ENCODE measurements at places on chromosomes 3 and 15.

- no peak for DNase-seq
Observed at GRCh38 chr15:31476236-31476810, 149.7 kb downstream of the KLF13 start.

GRCh38 chr3:73716418-73716817 lies 91.7 kb upstream of the PDZRN3 start:
- no peak for DNase-seq

- no peak for DNase-seq
Observed at GRCh38 chr3:141905129-141905528, 28.7 kb downstream of the ATP1B3 start.

DNA sequence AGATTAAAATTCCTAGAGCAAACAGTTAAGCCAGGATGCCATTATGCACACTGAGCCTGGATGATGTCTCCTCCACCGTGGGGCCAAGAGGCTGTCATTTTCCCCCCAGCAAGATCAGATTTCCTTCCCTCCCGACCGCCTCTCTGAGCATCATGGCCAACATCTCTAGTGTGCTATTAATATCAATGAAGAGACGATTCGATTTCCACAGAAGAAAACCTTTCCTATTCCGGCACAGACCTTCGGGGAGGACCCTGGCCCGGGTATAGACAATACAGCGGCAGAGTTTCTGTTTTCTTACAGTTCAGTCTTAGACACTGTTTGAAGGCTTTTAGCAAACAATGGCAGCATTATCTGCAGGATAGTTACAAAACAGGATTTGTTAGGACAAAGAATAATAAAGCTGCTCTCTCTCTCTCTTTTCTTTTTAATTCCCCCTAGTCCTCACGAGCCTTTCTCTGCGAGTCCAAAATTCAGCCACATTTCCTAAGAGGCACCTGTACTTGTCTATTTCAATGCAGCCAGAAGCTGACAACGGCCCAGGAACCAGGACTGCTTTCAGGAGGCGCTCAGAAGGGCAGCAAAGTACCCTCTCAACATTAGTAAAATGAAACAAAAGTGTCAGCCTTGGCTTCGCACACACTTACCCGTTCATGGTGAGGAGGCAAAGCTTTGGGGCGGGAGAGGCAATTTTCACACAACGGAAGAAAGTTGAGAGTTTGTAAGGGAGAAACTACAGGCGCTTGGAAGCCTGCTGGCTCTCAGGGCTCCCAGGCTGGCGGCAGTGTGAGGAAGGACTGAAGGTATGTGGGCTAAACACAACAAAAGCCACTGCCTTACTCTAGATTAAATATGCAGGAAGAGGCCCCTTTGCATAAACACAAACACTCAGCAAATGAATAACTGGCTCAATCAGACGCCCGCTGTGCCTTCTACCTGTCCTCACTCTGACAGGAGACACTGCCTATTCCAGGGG lies 278.0 kb downstream of the FOXP1 start:
- DNase-seq, result no peak

DNA sequence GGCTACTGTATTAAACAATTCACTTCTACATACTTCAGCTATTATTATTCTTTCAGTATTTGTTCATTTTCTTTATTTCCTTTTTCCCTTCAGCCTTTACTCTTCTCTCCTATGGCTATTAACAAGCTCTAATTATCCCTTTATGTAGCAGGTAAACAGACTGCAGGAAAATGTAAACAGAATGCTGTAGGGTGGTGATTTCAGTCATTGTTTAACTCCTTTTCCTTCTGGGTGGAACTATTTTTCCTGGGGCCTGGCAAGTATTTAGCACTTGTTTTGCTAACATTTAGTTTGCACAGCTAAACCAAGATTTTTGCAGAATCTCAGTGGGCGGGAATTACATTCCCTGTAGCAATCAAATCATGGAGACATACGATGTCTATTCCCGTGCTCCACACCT lies 14.4 kb downstream of the RARB start:
- DNase-seq, result no peak

DNA sequence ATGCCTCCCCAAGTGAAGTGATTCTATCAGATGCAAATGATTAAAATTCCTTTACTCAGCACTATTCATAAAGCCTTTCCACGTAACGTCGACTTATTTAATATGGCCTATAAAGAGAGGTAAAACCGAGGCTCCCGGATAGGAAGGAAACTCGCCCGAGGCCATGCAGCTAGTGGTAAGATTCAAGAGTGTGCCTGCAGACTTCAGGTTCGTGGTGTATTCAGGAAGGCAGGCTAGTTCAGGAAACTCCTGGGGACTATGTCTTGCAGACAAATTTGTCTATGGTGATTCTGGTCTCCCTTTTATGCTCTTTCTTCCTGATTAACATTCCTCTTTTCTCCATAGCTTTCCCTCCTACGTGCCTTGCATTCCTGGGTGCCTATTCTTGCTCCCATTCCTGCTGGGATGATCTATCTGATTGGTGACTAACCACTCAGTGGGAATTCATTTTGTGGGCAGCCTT lies 150.7 kb downstream of the SST start:
- no peak for DNase-seq

DNA sequence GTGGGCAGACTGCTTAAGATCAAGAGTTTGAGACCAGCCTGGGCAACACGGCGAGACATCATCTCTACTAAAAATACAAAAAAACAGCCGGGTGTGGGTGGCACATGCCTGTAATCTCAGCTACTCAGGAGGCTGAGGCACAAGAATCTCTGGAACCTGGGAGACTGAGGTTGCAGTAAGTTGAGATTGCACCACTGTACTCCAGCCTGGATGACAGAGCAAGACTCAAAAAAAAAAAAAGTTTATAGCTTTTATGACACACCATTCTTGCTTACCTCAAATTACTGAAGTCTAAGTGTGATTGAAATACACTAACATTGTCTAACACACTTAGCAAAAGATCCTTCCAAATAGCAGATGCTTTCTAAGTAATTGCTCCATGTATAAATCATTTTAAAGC lies 207.6 kb downstream of the STAG1 start:
- DNase-seq, result no peak

DNA sequence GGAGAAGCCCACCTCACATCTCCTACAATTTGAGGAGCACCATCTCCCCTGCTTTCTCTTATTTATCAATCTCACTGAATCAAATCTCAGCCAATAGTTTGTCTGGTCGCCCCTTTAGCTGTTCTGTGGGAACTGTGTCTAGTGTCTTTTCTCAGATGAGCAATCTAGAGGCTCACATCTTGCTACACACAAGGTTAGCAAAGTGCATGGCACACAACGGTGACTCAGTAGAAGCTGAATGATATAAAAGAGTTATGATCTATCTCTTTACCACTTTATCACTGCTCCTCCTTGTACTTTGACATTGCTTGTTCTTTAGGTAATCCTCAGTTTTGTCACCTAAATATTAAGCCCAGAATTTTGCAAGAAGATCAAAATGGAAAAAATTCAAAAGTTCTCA lies 16.8 kb upstream of the COLQ start:
- no peak for DNase-seq

GRCh38 chr15:93899817-93900216 lies 331.5 kb upstream of the MCTP2 start:
- DNase-seq, result no peak

DNA sequence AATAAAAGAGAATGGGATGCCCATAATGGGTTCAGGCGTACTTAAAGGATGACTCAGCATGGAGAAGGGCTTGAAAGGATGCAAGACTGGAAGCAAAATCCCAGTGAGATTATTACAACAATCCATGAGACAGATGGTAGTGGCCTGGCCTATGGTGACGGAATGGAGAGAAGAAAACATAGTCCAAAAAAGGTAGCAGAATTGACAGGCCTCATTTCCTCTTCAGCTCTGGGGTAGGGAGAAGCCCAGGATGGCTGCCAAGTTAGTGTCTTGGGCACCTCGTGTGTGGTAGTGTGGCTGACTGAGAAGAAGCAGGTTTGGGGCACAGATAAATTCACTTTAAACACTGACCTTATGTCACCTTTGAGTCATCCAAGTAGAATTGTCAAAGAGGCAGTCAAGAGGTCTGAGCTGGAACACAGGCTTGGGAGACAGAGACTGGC lies 18.1 kb downstream of the MB21D2 start:
- no peak for DNase-seq

- DNase-seq, result peak; percentile 6
Observed at GRCh38 chr3:118641608-118642007, 393.0 kb downstream of the IGSF11 start.

DNA sequence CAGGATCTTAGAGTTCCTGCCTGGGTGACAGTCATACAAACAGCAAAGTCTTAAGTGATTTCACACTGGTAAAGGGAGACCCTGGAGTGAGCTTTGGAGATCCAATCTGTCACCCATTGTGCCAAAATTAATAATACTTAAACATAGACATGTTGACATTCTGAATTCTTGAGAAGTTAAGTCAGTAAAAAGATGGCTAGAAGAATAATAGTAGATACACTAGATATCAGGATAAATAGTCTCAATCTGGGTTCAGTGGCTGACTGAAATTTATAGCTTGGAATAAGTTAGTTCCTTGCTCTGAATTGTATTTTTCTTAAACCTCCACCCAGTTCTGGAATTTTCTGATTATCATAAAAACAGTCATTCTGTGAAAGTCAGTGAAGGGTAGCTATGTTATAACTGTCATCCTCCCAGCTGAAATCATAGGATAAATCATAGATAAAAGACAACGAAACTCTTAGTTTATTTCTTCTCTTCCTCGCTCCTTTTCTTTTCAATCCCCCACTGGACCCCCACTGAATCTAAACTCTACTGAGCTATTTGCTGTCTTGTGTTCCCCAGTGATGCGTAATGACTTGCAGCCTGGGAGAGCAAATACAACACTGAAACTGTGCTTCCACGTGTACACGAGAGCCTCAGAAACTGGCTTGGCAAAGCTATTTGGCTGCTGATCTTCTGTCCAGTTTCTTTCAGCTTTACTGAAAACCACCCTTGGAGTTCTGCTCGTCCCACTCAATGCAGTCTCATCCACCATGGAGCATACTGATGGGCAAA lies 175.4 kb upstream of the TP63 start:
- no peak for DNase-seq

DNA sequence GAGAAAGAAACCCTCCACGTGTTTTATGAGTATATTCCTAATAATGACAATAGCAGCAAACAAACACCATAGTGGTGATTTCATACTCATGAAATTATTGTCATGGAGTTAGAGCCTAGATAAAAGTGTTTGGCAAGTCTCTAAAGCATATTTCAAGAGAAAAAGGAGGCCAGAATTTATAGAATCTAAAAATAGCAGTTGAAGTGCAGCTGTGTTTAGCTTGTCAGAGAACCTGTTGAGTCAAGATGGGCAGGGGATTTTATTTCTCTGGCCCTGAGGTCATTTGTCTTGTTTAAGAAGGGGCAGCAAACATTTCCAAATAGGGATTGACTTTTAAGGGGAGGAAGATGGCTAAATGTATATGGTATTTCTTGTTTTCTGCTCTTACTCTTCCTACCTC lies 279.6 kb upstream of the CTDSPL start:
- DNase-seq, result no peak

DNA sequence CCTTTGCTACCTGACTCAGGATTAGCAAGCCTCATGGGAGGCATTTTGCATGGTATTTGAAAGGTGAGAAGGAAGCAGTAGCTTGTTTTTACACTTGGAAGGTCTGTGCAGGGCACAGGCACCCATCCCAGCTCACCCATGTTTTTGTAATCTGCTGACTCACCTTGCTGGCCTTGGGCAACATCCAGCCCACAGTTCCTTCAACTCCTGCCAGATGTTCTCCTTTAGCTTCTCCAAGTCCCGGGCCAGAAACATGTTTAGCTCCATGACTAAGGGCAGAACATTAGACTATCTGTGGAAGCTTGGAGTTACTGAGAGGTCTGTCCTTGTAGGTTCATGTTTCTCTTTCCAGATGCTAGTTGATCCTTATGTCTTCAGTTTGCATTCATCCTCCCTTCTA lies 12.4 kb upstream of the ZNF770 start:
- DNase-seq, result no peak

- DNase-seq, result no peak
Observed at GRCh38 chr3:175585898-175586297, 726.8 kb downstream of the NAALADL2 start.

GRCh38 chr3:132006605-132007204 lies 28.1 kb downstream of the CPNE4 start:
- peak; percentile 18 for DNase-seq

- DNase-seq, result no peak
Observed at GRCh38 chr15:51692154-51692553, 10.9 kb downstream of the SCG3 start.

GRCh38 chr15:53159458-53159857 lies 369.3 kb upstream of the ONECUT1 start:
- DNase-seq, result no peak

DNA sequence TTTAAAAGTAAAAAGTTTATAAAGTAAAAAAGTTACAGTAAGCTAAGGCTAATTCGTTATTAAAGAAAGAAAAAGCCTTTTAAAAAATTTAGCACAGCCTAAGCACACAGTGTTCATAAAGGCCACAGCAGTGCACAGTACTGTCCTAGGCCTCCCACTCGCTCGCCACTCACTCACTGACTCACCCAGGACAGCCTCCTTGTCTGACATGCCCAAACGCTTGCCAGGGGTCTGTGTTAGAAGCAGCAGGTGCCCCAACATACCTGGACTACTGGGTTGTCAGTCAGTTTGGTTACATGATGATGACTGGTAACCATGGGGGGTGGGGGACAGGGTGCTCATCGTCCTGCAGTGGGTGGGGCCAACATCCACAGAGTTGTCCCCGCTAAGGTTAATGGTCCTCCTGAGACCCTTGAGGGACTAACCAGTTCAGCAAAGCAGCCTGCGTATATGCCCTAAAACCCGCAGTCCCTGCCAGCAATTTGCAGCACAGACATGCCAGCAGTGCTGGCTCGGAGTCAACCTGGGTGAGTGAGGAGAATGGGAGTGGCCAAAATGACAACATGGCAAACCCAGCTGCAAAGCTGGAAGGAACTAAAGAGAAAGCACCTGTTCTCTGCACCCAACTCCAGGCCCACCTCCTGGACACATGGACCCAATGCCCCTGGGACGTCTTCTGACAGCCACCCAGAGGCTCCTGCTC lies 49.2 kb downstream of the CYFIP1 start:
- peak; percentile 17 for DNase-seq

GRCh38 chr15:33168444-33168843 lies 26.1 kb downstream of the FMN1 start:
- DNase-seq, result no peak

DNA sequence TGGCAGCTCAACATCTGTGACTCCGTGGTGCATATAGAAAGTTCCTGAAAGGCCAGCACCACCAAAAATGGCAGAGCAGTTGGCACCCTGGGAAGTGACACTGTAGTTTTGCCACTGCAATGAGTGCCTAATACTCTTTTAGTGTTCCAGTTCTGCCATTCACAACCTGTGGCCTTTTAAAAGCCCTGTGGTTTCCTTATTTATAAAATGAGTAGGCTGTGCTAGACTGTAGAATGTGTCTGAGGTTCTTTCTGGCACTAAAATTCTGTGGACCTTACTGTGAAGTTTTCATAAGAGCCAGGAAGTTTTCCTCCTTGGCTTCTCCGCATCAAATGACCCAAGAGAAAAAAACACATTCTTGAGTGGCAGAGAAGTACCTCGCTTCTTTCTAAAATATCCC lies 74.1 kb downstream of the MME start:
- DNase-seq, result no peak

DNA sequence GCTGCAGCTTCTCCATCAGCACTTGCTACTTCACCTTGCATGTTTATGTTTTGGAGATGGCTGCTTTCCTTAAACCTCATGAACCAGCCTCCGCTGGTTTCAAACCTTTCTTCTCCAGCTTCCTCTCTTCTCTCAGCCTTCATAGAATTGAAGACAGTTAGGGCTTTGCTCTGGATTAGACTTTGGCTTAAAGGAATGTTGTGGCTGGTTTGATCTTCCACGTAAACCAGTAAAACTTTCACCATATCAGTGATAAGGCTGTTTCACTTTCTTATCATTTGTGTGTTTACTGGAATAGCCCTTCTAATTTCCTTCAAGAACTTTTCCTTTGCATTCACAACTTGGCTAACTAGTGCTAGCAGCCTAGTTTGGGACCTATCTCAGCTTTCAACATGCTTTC lies 11.7 kb upstream of the GNAT1 start:
- DNase-seq, result no peak
